ENCODE measurements at places on chromosomes 1 and 21.

GRCh38 chr1:47187231-47187925 lies 2.5 kb downstream of the PDZK1IP1 start:
- no peak for DNase-seq

DNA sequence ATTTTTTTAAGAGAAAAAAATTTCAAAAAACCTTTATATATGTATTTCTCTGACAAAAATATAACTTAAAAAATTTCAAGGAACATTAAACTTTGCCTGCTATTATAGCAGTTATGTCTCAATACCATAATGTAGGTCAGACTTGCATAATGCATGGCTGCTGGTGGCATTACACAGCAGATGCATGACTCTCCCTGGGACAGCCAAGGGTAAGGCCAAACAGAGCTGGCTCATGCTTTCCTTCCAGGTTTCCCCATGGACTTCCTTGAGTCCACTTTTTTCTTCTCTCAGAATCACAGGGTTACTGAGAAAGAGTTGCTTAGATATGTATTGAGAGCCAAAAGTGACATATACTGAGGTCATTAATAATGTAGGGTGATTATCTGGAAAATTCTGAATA lies 43.7 kb downstream of the RHOU start:
- DNase-seq, result peak; percentile 26

DNA sequence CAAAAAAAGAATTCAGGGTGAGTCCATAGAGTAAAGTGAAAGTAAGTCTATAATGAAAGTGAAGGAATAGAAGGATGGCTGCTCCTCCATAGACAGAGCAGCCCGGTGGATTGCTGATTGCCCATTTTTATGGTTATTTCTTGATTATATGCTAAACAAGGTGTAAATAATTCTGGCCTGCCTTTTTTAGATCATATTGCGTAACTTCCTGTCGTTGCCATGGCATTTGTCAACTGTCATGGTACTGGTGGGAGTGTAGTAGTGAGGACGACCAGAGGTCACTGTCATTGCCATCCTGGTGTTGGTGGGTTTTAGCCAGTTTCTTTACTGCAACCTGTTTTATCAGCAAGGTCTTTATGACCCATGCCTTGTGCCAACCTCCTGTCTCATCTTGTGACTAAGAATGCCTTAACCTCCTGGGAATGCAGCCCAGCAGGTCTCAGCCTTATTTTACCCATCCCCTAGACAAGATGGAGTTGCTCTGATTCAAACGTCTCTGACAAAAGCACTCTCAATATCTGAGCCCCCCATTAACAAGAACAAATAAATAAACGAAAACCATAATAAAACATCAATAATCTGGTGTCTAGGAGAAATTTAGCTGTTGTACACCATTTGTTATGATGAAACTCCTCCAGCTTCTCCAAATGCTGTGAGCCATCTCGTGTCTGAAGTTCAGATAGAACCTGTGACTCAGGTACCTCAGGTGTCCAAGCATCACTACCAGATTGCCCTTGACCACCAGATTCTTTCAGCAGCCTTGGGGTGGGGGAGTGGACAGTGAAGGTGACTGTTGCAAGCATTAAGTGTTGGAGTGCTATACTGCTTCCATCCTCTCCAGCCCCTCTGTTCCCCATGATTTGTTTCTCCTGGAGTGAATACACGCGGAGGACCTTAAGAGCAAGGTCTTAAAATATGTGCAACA lies 36.0 kb downstream of the EBNA1BP2 start:
- no peak for DNase-seq

DNA sequence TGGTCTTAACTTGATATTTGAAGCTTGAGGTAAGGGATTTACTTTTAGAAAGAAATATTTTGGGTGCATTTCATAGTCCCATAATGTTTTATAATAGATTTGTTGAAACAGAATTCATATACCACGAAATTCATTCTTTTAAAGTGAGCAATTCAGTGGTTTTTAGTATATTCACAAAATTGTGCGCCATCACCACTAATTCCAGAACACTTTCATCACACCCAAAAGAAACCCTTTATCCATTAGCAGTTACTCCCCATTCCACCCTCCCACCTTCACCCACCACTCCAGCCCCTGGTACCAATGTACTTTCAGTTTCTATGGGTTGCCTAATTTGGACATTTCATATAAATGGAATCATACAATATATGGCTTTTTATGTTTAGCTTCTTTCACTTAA lies 38.9 kb upstream of the DMRTB1 start:
- DNase-seq, result no peak

DNA sequence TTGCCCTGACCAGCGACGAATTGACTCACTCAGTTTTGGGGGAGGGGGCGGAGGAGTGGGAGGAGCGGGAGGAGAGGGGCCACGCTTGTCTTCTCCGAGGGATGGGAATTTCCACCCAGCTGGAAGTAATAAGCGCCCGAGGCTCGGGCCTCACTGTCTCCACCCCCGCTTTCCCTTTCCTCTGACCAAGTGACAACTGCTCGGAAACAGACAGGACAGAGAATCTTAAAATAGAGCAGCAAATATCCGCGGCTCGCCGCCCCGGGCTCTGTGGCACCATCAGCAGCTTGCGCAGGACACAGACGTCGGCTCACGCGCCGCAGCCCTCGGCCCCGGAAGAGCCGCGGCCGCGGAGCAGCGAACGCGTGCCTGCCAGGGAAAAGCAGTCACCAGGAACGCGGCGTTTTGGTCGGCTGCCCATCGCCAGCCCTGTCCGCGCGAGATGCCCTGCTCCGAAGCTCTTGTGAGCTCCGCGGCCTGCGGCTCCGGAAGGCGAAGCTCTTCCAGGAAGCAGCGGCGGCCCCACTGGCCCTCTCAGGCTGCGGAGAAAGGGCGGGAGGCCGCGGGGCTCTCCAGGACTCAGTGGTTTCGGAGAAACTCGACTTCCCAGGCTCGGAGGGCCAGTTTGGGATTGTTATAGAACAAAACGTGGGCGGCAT lies 10.7 kb upstream of the RGS16 start:
- DNase-seq, result peak; percentile 53

DNA sequence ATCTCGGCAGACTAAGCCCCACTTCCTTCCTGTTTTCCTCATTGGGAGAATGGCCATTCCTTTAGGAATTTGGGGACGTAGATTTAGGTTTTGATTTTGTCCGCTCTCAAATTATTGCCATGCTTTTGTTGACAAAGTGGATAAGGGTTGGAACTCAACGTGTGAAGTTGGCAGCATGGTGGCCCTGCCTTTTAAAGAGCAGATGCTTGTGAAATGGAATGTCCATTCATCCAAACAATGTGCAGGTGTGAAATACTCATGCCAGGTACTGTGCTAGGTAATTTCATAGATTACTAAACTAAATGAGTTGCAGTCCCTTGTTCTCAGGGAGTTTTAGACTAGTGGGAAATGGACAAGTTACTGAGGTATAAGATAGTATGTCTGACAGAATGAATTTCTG lies 75.0 kb downstream of the SPATA46 start:
- DNase-seq, result no peak

GRCh38 chr1:235888119-235888643 lies 21.5 kb upstream of the LYST start:
- DNase-seq, result peak; percentile 80

DNA sequence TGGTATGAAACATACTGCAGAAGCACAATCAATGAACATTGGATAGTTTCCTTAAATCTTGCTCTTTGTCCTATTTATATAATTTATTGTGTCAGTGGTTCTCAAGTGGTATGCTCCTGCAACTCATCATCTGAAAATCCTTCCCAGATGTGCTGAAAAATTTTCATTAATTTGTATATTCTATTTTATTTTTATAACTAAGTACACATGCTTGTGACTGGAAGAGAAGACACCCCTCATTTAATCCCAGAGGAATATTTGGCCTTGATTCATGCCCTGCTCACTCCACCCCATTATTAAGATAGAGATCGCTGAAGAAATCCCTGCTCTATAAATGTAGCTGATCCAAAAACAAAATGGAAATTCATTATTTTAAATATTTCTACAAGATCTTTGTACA lies 870.5 kb upstream of the CXADR start:
- DNase-seq, result no peak

DNA sequence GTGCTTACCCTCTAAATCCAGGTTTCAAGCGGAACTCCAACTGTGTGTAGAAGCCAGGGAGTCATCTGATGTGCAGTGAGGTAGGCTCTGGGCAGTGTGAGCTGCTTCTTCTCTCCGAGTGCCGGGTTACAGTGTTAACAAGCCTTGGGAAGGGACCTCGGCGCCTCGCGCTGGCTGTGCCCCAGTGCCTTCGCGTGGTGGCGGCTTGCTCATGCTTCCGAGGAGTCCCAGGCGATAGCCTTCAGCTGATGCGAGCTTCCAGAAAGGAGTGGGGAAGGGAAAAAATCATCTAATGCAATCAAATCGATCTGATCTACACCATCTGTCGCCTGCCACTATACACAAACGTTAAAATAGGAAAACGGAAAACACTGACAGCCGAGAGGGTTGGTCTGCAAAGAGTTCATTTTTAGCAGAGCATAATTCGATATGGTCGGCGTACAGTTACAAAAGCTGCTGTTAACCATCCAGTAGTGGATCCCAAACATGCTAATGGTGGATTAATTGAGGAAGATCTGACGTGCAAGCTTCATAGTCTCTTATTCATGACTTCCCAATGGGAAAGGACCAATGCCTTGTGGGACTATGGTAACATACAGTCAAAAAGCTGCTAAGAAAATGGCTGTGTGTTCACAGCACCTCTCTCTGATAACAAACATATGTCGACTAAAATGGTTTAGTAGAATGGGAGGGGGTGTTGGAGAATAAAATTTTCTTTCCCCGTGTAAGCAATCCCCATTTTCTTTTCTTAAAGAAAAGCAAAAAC lies 128.7 kb upstream of the DPYD start:
- no peak for DNase-seq

DNA sequence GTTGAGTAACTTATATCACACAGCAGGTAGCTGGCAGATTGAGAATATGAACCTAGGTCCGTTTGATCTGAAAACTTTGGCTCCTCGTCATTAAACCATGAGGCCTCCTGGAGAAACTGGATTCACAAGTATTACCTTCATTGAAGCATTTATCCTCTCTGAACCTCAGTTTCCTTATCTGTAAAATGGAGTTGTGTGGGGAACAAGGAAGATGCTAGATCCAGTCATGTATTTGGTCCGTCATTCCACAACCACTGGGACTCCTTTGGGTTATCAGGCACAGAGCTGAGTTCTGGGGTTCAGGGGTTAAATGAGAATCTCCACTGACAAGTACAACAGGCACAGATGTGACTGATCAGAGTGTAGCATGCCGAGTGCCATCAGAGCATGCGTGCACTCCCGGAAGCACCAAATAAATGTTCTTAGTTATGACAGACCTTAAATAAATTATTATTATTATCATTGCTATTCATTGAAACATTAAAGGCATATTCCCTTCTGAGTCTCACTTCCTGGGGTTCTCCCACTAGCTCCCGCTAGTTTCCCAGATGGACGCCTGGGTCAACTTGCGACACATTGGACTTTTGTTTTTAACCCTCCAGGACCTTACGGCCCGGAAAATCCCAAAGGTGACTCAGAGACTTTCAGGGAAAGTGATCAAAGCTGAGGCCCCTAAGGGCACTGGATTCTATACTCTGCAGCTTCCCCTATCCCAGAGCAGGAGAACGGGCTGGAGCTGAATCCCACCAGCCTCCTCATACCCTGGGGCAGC lies 130.6 kb downstream of the PLPP3 start:
- DNase-seq, result no peak

- DNase-seq, result no peak
Measured at GRCh38 chr21:32545948-32546441, 39.3 kb downstream of the TCP10L start.

- no peak for DNase-seq
Measured at GRCh38 chr1:114368560-114369255, 142.3 kb downstream of the TRIM33 start.

GRCh38 chr21:44537930-44538911 lies 1.8 kb downstream of the KRTAP10-1 start:
- DNase-seq, result no peak

- no peak for DNase-seq
Measured at GRCh38 chr1:60727552-60727951, 354.8 kb upstream of the NFIA start.

DNA sequence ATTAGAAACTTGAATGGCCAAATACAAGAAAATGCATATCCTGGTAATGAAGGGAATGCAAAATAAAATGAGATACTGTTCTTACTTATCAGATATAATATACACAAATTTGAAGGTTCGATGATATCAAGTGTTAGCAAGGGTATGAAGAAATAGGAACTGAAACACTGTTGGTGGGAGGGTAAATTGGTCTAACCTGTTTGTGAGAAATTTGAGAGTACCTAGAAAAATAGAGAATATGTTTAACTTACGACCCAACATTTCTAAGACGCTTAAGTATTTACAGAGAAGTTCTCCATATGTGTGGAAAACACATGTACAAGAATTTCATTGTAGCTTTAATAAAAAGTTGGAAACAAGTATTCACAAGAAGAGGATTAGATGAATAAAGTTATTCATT lies 25.9 kb downstream of the ATG4C start:
- no peak for DNase-seq

GRCh38 chr1:16450863-16451481 lies 10.4 kb downstream of the NECAP2 start:
- no peak for DNase-seq

DNA sequence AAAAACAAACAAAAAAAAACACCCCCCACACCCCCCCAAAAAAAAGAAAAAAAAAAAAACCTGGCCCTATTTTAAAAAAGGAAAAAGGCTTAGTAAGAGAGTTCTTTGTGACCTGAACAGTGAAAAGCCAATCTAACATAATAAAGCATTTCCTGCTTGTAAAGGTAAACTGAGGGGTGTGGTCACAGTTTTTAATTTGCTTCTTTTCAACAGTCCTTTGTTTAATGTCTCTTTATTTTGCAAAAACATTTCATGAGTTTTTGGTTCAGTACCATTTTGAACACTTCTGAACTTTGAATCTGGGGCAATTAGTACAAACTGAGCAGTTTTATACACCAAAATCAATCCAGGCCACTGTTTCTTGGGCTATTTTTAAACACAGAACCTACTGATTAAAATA lies 37.6 kb downstream of the TOR3A start:
- DNase-seq, result no peak

DNA sequence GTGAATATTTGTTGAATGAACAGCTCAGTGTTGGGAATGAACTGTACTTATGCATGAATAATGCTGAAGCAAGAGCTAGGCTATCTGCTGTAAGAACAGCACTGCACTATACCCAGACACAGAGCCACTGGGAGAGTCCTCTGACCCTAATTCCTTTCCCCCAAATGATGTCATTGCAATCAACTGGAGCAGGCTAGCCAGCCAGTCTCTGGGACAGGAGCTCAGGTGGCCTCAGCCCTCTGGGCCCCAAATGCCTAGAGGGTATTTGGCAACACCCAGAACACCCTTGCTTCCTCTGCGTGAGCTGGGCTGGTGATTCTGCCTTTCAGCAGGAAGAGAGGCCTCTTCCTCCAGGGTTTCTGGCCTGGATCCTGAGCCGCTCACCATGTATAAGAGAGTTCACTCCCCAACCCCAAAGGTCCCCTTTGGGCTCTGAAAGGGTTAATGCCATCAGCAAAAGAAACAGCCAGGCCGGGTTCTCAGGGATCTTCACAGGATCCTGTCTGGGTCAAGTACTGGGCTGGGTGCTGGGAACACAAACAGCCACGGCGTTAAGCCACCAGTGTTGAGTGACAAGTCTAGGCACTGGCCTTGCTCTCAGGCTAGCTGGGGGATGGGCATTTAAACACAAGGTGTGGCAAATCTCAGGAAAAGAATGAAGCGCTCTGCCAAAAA lies 3.7 kb upstream of the PADI4 start:
- DNase-seq, result no peak

- peak; percentile 54 for DNase-seq
Measured at GRCh38 chr1:109248797-109249629, at the start of gene CELSR2. Gene CELSR2 (plus strand): TSS chr1:109249539. CDS start chr1:109250080, 541 bp downstream.

GRCh38 chr1:15627343-15627988 lies 10.2 kb downstream of the DDI2 start:
- no peak for DNase-seq

Measured in CD4-positive, alpha-beta T cell treated with Interleukin-4 for 1 hour (primary cell).